ENCODE measurements at places on chromosomes 16 and 17.
A peak's percentile ranks its signal among the peaks of the same experiment; 100 is the strongest.

GRCh38 chr17:54029986-54030385 is 207.3 kb downstream of the KIF2B start:
- no peak for DNase-seq

GRCh38 chr16:29987371-29988085 is 7.9 kb downstream of the HIRIP3 start:
- DNase-seq: no peak

DNA sequence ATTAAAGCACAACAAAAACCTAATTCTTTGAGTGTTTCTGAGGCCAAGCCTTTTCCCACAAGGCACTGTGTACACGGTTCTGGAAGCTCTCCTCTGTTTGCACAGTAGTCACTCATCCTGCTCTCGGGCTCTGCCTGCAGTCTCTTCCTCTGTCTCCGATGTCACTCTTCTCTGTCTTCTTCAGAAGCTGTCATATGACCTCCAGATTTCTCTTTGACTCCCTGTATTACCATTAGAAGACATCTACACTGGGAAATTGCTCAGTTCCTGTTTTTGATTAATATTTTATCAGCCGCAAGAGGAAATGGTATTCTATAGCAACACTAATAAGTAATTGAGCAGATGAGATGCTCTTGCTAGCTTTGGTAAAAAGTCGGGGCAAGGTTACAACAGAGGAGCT is 422.9 kb downstream of the WWOX start:
- no peak for DNase-seq

DNA sequence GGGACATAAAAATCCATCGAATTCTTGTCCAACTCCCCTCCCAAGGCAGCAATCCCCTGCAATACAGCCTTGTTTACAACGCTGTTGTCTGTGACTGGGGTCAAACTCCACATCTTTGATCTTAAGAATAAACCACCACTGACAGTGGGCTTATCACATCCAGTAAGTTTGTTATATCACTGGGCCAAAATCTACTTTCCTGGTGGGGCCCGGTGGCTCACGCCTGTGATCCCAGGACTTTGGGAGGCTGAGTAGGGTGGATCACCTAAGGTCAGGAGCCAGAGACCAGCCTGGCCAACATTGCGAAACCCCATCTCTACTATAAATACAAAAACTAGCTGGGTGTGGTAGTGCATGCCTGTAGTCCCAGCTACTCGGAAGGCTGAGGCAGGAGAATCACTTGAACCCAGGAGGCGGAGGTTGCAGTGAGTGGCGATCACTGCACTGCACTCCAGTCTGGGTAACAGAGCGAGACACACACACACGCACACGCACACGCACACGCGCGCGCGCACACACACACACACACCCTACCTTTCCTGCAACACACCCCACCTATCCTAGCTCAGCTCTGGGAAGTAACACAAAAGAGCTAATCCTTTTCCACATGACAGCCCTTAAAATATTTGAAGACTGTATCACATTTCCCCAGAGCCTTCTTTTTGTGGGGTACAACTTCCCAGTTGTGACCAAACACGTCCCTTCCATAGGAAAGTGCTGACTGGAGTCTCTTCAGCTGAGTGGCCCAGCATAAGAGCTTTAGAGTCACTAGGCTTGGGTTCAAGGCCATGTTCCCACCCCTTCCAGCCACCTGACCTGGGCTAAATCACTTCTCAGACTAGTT is 20.9 kb upstream of the ABCC1 start:
- no peak for DNase-seq

- no peak for DNase-seq
Measured at GRCh38 chr16:67016143-67016542, 12.8 kb upstream of the CBFB start.

- no peak for DNase-seq
Measured at GRCh38 chr16:54303613-54304012, 17.0 kb upstream of the IRX3 start.

DNA sequence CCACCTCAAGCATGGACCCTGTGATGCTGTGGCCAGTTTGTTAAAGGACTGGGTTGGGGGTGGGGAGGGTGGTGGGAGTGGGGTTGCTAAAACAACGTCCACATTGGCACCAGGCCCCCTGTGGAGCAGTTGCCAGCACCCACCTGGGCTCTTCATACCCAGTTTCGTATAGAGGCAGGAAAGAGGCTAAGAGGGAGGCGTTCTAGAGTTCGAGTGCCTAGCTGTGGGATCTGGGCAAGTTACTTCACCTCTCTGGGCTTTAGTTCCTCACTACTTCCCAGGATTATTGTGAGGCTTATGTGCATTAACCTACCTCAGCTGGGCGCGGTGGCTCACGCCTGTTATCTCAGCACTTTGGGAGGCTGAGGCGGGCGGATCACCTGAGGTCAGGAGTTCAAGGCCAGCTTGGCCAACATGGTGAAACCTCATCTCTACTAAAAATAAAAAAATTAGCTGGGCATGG is 1.4 kb downstream of the MFAP4 start:
- DNase-seq: no peak

GRCh38 chr17:73156166-73156840 is 8.5 kb upstream of the SSTR2 start:
- peak; percentile 35 for DNase-seq

GRCh38 chr17:5418858-5419355 is 555 bp downstream of the NUP88 start:
- DNase-seq: no peak

- DNase-seq: no peak
Measured at GRCh38 chr16:3000540-3000939, 12.2 kb upstream of the CLDN9 start.

DNA sequence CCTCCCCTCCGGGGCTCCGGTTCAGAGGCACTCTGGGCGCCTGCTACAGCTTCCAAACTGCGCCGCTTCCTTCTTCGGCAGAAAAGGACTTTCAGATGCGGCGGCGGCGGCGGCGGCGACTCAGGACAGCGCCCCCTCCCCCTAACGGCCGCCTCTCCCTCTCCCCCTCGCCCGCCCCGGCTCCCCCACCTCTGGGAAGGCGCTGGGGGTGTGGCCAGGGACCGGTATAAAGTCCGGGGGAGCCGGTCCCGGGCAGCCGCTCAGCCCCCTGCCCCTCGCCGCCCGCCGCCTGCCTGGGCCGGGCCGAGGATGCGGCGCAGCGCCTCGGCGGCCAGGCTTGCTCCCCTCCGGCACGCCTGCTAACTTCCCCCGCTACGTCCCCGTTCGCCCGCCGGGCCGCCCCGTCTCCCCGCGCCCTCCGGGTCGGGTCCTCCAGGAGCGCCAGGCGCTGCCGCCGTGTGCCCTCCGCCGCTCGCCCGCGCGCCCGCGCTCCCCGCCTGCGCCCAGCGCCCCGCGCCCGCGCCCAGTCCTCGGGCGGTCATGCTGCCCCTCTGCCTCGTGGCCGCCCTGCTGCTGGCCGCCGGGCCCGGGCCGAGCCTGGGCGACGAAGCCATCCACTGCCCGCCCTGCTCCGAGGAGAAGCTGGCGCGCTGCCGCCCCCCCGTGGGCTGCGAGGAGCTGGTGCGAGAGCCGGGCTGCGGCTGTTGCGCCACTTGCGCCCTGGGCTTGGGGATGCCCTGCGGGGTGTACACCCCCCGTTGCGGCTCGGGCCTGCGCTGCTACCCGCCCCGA is at the start of gene IGFBP4:
Gene IGFBP4 (plus strand): TSS at position 255 of the 792 bp plus-strand sequence. CDS start 286 bp downstream, at position 541.
- no peak for DNase-seq
